Coronary artery (tissue), 2 donors: ENCODE measurements at places on chromosomes 1 and 21.

GRCh38 chr21:34085129-34085528 is 11.8 kb downstream of the MRPS6 start:
- DNase-seq = no peak

DNA sequence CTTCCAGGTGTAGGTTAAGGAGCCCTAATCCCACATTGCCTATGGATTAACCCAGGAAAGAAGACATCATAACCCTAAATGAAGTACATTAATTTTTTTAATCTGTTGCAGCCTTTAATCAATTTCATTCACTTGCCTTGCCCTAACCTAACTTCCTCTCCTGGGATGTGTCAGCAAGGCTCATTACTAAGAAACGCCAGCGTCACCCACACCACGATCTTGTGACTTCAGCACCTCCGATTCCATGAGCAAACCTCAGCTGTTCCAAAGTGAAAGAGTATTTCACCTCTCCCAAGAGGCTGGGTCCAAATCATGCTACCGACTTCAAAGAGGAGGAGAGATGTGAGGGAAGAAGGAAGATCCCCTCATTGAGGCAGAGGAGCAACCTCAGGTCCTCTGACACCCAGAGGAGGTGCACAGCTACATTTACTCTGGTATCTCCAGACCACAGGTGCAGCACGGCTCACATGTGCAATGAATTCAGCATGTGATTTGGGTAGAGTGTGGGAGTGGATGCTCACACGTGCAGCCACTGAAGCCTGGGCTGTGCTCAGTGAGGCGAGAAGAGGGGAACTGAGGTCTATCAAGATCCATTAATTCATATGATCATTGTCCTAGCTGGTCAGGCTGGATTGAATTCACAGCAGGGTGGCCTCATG is 134.1 kb downstream of the SLC30A10 start:
- DNase-seq = no peak

- no peak for DNase-seq
These were observed 762.6 kb downstream of the MRPL39 start for GRCh38 chr21:24844671-24845070.

DNA sequence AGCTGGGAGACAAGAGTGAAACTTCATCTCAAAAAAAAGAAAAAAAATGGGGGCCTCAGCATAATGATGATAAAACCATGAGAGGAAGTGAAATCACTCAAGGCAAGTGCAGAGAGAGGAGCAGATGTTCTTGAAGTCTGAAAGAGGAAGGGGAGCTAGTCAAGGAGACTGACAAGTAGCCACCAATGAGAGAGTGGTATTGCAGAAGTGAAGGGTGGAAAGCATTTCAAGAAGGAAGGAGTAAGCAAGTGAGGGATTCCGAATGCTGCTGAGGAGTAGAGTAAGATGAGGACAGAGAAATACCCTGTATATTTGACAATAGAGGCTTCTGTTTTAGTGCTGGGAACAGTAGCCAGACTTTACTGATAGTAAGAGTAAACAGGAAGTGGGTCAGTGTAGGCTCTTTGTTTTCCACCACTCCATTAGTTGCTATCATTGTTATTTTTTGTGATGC is 2.9 kb downstream of the TATDN3 start:
- no peak for DNase-seq

DNA sequence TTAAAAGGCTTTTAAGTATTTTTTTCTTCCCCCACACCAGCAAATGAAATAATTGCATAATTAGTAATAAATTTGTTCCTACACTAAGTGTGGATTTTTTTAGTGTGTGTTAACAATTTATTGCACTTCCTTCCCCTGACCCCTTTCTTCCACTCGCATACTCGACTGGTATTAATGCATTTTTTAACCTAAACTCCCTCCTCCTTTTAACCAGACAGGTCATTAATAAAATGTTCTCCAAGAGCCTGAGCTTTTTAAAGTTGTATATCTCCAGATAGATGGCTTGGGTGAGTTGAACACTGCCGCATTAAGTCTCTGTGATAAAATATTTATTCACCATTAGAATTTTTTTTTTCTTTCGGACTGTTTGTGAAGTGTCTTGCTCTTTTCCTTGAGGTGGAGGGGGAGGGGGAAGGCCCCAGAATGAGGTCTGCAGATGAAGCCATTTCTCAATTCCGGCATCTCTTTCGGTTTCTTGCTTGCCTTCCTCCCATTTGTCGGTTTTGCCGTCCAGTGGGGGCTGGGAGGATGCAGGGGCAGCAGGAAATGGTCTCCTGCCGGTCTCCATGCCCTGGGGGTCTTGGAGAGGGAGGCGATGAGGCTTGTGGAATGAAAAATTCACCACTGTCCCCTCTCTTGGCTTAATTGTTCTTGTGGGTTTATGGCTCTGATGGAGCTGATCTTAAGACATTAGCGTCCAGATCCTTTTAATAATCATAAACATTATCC is 64.1 kb upstream of the ACTL8 start:
- DNase-seq = no peak

DNA sequence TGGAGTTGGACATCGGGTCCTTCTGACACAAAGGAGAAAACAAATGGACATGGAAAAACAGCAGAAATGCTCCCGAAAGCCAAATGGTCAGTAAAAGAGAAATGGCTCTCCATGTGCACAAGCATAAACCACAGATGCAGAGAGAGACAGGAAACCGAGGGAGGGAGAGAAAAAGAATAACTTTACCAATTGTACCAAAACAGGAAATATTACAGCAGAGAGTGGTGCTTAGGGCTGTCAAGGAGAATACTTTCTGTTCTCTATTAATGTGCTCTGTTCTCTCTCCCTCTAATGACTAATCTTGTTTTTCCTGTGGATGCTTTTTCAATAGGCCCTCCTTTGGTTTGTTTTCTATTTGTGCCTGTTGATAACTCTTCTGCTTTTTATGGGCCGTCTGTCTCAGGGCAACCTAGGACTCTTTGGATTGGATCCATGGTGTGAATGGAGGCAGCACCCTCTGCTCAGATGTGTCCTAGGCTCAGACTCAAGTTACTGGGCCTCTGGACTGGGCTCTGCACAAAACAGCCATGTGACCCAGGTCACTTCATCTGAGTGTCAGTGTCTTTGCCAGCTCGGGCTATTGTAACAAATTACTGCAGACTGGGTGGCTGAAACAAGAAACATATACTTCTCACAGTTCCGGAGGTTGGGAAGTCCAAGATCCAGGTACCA is 663.0 kb downstream of the NPHP4 start:
- DNase-seq = peak; percentile 35

DNA sequence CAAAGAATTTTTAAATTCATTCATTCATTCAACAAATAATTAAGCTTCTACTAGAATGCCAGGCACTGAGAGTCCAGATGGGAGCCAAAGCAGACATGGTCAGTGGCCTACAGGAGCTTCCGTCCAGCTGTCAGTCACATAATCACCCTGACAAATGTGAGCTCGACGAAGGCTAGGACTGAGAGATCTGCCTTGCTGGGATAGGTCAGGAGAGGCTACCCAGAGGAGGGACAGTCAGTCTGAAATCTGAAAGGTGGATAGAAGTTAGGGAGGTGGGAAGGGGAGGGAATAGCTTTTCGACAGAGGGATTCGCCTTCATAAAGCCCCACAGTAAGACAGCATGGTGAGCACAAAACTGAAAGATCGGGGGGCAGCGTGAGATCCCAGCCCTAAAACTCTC is 8.3 kb downstream of the EPHX1 start:
- DNase-seq = no peak

- DNase-seq = no peak
These were observed 8.4 kb downstream of the ATP1A4 start for GRCh38 chr1:160159846-160160245.
